ENCODE measurements at places on chromosomes 6 and 20.

DNA sequence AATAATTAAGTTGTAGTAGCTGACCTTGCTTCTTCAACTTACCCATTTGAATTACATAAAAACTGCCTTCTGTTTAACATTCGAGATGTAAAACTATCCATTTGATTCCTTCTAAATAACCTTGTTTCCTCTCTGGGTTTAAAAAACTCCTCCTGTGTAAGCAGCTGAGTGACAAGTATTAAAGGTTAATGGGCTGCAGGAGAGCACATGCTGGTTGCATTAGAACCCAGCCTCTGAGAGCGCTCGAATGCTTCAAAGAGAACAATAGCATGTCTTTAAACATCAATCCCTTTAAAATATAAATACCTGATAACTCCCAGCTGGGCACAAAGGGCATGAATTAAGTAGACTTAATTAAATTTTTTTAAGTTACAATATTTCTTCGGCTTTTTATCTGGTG, 215.8 kb downstream of the EYA4 start:
- no peak for DNase-seq

DNA sequence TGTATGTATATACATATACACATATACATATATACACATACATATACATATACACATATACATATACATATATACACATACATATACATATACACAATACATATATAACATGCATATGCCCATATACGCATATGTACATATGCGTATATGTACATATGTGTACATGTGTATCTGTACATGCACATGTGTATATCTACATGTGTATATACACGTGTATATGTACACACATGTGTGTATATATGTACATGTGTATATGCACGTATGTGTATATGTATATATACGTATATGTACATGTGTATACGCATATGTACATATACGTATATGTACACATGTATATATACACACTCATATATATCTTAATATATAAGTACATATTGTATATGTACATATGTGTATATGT, 60.3 kb downstream of the RGS17 start:
- no peak for DNase-seq

- no peak for DNase-seq
Observed at GRCh38 chr6:160043784-160044183, 74.9 kb downstream of the IGF2R start.

DNA sequence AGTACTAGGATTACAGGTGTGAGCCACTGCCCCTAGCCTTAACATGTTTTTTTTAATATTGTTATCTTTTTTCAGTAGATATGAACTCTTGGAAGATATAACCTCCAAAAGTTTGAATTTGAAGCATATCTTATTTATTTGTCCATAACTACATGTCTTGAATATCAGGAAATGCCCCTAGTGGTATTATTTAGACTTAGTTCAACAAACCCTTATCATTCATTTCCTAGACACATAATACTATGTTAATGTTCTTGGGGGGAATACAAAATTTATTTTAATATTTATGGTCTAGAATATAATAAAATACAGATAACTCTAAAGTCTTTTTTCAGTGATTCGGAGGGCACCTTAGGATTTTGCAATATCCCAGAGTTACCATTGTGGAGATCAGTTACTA, 160.7 kb downstream of the HACE1 start:
- no peak for DNase-seq

DNA sequence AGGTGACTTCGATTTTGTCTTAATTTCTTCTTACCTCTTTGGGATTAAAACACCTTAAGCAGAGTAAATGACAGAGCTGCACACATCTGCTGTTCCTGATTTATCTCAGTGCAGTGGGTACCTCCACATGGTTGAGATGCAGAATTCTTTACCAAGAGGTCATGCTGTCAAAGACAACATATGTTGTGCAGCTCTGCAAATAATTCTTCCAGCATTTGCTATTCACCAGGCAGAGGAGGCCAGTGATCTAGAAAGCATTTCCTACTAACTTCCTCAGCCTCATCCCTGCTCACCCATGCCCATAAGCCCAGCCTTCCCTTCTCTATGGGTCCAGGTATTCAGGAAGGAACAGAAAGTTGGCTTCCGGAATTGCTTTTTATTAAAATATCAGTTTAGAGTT, 109.3 kb downstream of the THBS2 start:
- DNase-seq, result no peak

DNA sequence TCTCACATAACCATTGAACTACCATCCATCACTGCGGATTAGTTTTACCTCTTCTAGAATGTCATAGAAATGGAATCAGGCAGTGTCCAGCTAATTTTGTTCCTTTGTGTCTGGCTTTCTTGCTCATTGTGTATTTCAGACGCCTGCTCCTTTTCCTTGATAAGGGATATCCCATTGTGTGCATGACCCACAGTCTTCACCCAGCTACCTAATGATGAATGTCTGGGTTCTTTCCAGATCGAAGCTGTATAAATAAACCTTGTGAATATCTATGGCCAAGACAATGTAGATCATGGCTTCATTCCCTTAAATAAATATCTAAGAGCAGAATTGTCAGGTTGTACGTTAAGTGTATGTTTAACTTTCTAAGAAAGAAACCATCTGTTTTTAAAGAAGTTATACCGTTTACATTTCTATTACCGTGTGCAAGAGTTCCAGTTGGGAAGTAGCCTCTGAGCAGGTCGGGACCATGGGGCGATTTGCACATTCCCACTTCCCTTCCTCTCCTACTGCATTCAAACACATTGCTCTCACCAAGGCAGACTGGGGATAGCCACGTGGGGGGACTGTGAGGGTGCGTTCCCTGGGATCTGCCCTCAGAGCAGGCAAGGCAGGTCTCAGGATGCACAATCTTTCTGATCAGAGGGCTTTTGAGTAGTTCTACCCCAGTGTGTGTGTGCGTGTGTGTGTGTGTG, 13.1 kb downstream of the CD93 start:
- no peak for DNase-seq

DNA sequence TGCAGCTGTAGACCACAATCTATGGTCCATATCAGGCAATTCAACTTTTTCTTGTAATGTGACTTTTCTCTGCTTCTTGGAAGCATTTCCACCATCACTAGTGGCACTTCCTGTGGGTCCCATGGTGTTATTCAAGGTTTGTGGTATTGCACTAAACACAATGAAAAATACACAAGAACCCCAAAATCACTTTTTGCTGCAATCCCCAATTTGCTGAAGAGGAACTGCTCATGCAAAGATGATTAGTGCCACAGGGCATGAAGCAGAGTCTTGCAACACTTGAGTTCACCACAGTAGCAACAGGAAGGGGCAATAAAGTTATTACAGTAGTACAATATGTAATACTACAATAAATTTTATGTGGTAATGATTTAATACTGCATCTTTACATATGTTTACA, 16.8 kb upstream of the TAAR1 start:
- no peak for DNase-seq

GRCh38 chr20:44580581-44581268, 1.7 kb upstream of the PKIG start:
- DNase-seq, result no peak

GRCh38 chr6:41648921-41649320, 10.7 kb downstream of the MDFI start:
- DNase-seq, result no peak

GRCh38 chr6:168186438-168186837, 107.4 kb upstream of the FRMD1 start:
- DNase-seq, result no peak

- no peak for DNase-seq
Observed at GRCh38 chr20:30610751-30611150, 646.7 kb upstream of the DEFB115 start.

- DNase-seq, result no peak
Observed at GRCh38 chr6:85360794-85361642, 88.9 kb upstream of the NT5E start.

GRCh38 chr6:22019857-22020256, 277.0 kb downstream of the PRL start:
- DNase-seq, result no peak

DNA sequence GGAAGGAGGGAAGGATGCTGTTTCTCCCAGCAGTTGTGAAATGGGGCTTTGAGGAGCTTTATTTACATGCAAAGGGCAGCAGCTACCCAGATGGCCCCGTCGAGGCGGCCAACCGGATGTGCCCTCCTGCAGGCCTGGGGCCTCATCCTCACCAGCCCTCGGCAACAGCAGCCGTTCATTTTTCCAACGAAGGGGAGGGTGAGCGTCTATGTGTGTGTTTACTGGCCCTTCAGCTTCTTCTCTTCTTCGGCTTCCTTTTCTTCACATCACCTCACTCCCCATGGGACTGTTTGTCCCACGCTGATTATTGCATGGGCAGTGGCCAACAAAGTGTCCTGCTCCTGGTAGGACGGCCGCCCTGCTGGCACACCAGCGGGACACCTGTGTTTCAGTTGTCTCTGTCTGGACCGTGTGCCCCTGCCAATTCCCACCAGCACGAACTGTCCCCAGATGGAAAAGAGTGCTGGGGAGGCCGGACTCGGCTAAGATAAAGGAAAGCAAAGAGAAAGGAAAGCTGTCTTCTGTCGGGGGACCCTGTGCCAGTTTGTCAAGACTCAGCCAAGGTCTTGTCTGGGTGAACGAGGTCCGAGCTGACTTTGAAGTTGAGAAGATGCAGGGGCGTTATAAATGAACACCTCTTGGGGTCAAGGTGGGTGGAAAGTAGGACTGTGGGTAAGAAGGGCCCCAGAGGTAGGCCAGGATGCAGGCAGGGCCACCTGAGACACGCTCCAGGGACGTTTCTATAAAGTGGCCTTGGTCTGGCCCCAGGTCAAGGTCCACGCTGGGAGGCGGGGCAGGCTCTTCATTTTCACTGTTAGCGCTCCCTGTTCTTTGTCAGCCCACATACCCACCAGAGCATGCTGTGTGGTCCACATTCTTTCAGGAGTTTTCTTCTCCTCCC, 57.0 kb downstream of the FAM50B start:
- no peak for DNase-seq

GRCh38 chr6:69881322-69882151, 15.2 kb downstream of the COL19A1 start:
- DNase-seq, result no peak

DNA sequence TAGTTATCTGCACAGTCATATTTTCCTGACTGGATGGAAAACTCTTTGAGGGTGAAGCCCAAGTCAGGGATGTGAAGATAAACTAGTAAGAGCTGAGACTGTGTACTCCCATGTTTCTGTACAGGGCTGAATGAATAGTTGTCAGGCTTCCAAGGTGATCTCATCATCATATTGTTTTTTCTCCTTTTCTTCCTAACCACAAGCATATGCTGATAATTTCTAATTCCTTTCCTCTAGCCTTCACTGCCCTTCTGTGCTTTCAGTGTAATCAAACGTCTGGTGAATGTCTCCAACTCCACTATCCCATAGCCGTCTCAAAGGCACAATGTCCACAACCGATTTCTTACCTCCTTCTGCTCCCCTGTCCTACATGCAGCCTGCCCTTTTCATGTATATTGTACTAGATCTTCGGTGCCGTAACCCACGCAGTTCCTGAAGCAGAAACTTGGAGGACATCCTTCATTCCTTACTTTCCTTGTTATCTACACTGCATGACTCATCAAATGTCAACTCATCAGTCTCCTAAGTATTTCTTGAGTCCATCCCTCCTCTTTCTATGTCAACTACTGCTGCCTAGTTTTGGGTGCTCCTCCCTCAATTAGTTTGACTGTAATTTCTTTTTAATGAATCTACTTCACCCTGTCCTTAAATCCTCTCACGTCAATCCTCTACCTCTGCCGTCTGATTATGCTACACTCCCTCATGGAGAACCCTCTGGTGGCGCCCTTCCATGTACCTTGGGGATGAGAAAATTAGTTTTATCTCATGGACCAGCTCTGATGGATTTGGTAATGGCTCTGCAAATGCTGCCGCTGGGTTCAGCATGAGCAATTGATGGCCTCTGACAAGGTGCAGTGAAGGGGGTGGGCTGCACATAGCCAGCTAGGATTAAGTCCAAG, 21.9 kb downstream of the NCOA7 start:
- DNase-seq, result no peak

- no peak for DNase-seq
Observed at GRCh38 chr6:79546186-79546585, 9.0 kb upstream of the LCA5 start.

GRCh38 chr20:14522595-14522994, 185.2 kb upstream of the FLRT3 start:
- DNase-seq, result no peak

GRCh38 chr6:163408352-163408991, 6.0 kb upstream of the QKI start:
- no peak for DNase-seq

- no peak for DNase-seq
Observed at GRCh38 chr6:112331306-112331705, 15.8 kb upstream of the RFPL4B start.

DNA sequence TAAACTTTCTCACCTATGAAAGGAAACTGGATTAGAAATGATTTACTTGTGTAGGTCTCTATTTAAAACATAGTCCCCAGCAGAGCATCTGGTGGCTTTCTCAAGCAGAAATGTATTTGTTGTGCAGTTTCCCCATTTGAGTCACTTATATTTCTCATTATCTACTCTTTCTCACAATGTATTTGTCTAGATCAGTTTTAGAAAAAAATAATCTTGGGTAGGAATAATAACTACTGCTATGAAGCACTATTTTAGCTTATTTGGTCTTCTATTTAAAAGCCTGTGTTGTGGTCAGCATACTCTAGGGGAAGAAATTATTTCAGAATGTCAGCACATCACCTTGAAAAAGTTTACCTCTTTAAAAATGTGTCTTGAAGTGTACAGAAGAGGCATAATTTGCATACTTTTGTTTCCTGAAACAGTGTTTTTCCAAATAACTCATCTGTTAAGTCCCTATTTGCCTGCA, 60.9 kb upstream of the PRL start:
- no peak for DNase-seq

GRCh38 chr6:53646606-53647005, 18.9 kb downstream of the KLHL31 start:
- DNase-seq, result no peak

- DNase-seq, result no peak
Observed at GRCh38 chr6:25835442-25836283, 3.8 kb upstream of the SLC17A1 start.

- no peak for DNase-seq
Observed at GRCh38 chr20:40652441-40652987, 36.5 kb downstream of the MAFB start.

DNA sequence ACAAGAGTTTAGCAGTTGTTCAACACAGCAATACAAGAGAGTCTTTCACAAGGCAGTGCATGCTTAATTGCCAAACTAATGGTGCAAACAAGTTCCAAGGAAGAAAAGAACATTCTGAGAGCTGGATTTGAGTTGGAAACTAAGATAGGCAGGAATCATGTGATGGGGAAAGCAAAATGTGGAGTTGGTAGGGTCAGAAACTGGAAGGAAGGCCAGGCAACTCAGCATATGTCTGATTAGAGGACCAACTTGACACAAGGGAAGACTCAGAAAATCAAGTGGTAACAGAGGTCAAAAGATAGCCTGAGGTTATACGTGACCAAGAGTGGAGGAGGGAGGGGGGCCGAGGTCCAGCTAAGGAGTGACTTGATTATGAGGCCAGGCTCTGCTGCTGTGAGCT, 117.3 kb downstream of the SMLR1 start:
- DNase-seq, result no peak

- DNase-seq, result no peak
Observed at GRCh38 chr6:43082806-43083655, 6.9 kb downstream of the PTK7 start.
